NCI-H1105 (cell line): ENCODE measurements at places on chromosomes 5 and 9.

DNA sequence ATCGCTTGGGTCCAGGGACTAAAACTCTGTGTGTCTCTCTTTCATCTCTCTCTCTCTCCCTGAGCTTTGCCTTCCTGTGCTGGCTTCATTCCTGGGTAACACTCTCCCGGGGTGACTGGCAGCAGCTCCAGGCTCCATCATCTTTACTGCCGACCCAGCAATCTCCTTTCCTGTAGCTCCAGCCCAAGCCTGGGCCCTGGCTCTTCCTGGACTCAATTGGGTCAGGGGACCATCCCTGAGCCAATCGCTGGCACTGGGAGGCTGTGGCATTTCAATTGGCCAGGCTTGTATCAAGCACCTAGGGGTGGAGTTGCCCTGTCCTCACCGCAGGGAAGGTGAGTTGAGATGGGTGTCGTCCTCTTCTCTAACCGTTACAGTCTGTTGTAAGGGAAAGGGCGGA, 31.9 kb downstream of the FAM240B start:
- no peak for DNase-seq

- no peak for DNase-seq
Measured at GRCh38 chr5:160269017-160269416, 39.7 kb downstream of the FABP6 start.

GRCh38 chr5:146475906-146476305, 28.8 kb downstream of the TCERG1 start:
- DNase-seq = no peak

DNA sequence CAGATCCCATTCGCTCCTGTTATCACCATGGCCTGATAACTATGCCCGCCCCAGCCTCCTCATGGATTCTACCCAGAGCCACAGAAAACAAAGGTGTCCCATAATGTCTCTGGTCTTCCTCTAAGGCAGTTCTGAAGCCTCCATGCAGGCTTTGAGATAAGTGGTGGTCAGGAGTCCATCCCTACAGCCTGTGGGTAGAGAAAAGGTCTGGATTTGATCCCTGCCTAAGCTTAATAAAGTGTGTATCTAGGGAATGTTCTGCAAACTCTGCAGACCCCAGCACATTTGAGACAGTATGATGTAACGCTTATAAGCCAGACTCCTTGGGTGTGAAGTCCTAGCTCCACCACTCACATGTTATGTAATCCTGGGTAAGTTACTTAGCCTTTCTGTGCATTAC, 187.3 kb downstream of the MAPKAP1 start:
- no peak for DNase-seq

DNA sequence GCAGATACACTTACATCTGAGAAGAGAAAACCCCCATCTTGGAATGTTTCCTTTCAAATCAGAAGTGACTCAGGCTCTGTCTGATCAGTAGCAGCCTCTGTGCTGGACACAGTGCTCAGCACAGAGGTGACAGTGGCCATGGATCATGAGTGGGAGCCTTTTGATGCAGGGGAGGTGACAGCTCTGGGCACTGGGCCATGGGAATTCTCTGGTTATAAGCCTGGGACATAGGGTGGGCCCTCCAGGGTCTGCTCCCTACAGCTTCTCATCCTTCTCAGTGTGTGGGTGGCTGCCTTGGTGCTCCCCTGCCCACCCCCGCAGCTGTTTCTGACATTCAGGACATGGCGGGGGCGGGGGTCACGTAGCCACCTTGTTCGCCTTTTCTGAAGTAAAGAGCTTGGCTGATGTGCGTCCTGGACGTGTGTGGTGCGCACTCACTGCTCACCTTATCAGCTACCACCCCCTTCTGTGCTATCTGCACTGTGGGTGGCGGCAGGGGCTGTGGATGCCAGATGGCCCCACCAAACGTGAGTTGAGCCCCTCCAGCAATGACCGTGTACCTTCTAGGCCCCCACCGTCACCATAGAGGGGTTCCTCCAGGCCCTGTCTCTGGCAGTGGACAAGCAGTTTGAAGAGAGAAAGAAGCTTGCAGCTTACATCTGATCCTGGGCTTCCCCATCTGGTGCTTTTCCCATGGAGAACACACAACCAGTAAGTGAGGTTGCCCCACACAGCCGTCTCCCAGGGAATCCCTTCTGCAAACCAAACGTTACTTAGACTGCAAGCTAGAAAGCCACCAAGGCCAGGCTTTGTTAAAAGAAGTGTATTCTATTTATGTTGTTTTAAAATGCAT, 24.0 kb downstream of the TRIP13 start:
- DNase-seq = no peak

- no peak for DNase-seq
Measured at GRCh38 chr9:17319864-17320263, 185.0 kb downstream of the CNTLN start.

DNA sequence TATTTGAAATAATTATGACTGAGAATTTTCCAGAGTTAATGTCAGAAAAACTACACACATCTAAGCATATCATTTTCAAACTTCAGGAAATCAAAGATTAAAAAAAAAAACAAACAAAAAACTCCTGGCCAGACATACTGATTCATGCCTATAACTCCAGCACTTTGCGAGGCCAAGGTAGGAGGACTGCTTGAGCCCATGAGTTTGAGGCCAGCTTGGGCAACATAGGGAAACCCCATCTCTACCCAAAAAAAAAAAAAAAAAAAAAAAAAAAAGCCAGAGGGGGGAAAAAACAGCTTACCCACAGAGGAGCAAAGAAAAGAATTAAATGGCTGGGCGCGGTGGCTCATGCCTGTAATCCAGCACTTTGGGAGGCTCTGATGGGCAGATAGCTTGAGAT, 22.4 kb downstream of the EFCAB9 start:
- no peak for DNase-seq

DNA sequence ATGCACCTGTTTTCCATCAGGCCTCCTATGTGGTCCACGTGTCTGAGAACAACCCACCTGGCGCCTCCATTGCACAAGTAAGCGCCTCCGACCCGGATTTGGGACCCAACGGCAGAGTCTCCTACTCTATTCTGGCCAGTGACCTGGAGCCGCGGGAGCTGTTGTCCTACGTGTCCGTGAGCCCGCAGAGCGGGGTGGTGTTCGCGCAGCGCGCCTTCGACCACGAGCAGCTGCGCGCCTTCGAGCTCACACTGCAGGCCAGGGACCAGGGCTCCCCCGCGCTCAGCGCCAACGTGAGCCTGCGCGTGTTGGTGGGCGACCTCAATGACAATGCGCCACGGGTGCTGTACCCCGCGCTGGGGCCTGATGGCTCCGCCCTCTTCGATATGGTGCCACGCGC, 1.7 kb downstream of the PCDHGB1 start:
- no peak for DNase-seq

GRCh38 chr5:171978016-171978415, 28.4 kb downstream of the FBXW11 start:
- DNase-seq = no peak

DNA sequence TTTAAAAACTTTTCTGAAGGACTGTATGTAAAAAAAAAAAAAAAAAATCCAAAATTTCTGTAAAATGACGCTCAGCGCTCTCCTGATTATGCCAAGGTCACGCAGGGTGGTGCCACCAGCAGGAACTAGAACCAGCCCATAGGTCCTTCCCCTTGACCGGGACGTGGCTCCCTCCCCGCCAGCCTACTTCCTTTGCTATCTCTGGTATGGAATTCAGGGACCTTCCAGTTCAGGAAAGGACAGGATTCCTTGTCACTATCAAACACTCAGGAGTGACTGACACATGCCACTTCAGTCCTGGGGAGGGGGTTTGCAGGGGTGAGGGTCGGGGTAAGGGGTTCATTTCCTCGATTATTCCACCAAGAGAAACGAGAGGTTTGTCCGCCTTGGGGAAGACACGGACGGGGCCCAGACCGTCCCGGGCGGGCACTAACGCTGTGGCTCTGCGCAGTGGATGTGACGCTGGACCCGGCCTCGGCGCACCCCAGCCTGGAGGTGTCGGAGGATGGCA, 18.8 kb downstream of the BTNL9 start:
- DNase-seq = no peak

- no peak for DNase-seq
Measured at GRCh38 chr9:69822116-69822750, 1.6 kb downstream of the CFAP95 start.

DNA sequence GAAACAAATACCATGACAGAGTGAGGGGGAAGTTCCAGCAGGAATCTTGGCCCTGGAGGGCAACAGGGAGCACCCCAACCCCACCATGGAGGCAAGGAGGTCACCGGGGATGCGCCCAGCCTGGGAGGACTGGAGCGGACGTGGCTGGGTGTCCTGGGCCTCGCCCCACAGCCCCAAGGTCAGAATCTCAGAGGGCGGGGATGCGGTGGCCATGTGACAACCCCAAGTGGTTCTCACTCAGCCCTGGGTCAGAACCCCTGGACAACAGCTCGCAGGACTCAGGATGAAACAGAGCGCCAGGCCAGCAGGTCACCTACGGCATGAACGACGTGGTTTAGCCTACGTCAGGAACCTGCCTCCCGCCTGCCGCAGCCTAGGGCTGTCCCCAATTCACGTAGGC, 64.0 kb upstream of the ZNF354A start:
- no peak for DNase-seq

DNA sequence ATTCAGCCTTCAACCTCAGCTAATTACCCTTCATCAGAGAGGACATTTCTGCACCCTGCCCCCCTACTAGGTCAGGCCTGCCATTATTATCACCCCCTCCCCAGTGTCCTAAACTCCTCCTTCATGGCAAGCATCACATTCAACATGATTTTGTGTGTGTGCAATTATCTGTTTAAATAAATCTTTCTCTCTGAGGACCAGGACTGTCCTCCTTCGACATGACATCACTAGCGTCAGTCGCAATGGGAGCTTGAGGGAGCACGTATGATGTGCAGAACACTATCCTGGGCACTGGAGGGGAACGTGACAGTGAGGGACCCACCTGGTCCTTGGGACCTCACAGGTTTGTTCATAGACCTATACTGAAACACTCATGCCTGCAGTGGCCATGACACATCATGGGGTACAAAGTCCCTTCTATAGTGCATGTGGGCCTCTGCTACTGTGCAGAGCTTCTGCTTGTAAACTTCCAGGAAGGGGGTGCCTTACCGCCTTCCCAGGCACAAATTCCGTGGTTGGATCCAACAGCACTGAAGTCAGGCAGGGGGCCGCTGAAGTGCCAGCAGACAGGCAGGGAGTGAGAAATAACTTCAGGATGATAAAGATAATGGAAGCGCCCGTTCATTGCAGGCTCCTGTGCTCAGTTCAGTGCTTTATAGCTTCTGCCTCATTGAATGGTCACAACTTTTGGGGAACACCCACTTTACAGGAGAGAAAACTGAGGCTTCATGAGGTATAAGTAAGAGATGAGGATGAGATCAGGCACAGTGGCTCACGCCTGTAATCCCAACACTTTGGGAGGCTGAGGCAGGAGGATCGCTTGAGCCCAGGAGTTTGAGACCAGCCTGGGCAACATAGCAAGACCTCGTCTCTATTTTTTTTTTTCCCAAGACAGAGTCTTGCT, 36.0 kb upstream of the STXBP1 start:
- DNase-seq = no peak

GRCh38 chr9:91117959-91118703, 243.6 kb downstream of the AUH start:
- peak; percentile 29 for DNase-seq

DNA sequence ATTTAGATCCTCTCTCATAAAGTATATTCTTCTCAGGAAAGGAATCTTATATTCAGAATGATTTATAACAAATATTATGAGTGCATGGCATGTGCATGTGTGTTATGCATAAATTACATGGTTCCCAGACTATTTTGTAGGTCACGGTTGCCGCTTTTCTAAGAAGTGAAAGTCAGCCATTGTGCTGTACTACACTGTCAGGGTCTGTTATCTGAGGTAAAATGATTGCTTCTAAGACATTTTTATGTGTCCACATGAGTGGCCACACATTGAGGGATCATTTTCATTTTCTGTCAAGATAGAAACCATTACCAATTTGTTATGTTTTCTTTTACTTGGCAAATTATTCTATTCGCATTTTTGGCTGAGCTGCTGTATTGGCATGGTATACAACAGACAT, 210.8 kb downstream of the CWC27 start:
- no peak for DNase-seq

DNA sequence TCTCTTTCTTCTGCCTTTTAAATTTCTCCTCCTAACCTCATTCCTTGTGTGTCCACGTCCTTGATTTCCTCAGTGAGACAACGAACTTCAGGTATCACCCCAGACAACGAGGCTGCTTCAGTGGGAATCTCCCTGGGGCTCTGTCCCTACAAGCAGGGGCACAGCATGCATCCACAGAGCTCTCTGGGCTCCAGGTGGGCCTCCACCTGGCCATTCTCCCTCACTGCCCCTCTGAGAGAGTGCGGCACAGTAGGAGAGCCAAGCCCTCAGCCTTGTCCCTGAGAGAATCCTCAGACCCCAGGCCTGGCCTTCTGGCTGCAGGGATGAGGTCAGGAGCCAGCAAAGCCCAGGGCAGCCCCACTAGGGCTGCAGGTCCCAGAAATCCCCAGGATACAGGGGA, 105.3 kb downstream of the LHFPL2 start:
- no peak for DNase-seq

- no peak for DNase-seq
Measured at GRCh38 chr5:36089989-36090388, 23.3 kb upstream of the UGT3A2 start.

- DNase-seq = no peak
Measured at GRCh38 chr5:124454081-124454480, 292.4 kb downstream of the ZNF608 start.

DNA sequence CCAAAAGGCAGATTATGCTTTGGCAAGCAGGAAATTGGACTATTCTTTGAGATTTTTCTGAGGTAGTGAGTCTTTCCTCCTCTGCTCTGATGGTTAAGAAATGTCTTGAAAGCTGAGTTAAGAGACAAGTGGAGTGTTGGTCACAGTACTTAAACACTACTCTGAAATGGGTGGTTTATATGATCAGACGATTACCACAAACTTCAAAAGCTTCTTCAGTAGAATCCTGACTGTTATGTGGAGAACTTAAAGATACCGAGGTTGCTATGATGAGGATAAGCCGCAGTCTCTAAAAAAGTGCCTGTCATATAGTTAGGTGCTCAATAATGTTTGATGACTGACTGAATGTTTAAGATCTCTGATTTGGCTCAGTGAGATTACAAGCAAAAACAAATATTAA, 24.3 kb downstream of the GCNT4 start:
- no peak for DNase-seq
